ENCODE measurements at places on chromosomes 1 and 21.

DNA sequence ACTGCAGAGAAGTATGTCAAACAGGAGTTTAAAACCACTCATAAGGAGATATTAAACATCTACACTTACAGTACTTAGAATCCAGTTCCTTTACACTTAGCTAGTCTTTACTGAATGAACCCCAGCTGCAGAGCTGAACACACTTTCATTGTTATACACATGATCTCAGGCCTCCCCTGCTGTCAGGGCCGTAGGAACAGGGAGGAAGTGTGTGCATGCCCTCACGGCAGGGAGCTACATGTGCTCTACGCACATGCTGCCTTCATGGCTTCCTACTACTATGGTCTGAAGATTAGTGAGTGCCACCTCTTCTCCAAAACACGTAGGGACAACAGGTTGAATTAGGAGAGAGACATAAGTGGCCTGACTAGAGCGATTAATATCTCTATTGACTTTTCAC, 191.5 kb downstream of the SIPA1L2 start:
- peaks cover 48% of the 10 kb centered on the region for H3K36me3 ChIP-seq
- no peak for DNase-seq
- H3K4me1 ChIP-seq, result peaks cover 19% of the 10 kb centered on the region

GRCh38 chr1:172602706-172603105, 56.2 kb upstream of the FASLG start:
- peaks cover 69% of the 10 kb centered on the region for H3K36me3 ChIP-seq
- DNase-seq, result no peak
- no peak overlapping the region for H3K27ac ChIP-seq

GRCh38 chr1:69533343-69533742, 34.4 kb upstream of the LRRC7 start:
- H3K4me3 ChIP-seq, result no peak overlapping the region
- no peak for DNase-seq
- H3K27me3 ChIP-seq, result no peaks in the 10 kb centered on the region
- H3K36me3 ChIP-seq, result no peaks in the 10 kb centered on the region

- no peak for DNase-seq
- H3K27me3 ChIP-seq, result no peaks in the 10 kb centered on the region
- H3K36me3 ChIP-seq, result no peaks in the 10 kb centered on the region
- no peak overlapping the region for H3K27ac ChIP-seq
- peaks cover 1% of the 10 kb centered on the region for H3K4me1 ChIP-seq
These were observed 203.6 kb upstream of the GRIK3 start for GRCh38 chr1:37237948-37238347.

DNA sequence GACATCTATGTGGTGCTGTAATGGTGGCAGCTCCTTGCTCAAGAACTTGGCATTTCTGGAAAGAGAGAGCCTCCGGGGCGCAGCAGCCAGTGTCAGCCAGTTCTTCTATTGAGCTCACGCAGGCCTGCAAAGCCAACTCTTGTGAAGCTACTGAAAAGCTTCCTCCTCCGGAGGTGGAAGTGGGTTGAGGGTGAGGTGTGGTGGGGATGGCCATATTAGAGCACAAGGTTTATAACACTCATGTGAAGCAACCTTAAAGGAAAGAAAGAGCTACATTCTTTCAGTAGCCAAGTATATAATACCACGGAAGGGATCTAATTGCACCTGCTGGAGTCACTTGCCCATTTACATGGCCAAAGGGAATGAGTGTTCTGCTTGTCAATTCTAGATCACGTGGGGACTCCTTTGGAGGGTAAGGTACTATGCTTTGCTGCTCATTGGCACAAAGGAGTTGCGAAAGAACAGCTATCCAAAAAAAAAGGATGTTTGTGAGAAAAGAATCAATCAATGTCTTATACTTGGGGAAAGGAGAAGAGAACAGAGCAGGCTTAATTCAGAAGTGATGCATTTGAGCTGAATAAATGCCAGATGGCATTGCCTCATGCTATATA, 18.3 kb upstream of the MAP10 start:
- DNase-seq, result no peak
- no peaks in the 10 kb centered on the region for H3K4me1 ChIP-seq
- no peak overlapping the region for H3K27ac ChIP-seq
- no peaks in the 10 kb centered on the region for H3K27me3 ChIP-seq

DNA sequence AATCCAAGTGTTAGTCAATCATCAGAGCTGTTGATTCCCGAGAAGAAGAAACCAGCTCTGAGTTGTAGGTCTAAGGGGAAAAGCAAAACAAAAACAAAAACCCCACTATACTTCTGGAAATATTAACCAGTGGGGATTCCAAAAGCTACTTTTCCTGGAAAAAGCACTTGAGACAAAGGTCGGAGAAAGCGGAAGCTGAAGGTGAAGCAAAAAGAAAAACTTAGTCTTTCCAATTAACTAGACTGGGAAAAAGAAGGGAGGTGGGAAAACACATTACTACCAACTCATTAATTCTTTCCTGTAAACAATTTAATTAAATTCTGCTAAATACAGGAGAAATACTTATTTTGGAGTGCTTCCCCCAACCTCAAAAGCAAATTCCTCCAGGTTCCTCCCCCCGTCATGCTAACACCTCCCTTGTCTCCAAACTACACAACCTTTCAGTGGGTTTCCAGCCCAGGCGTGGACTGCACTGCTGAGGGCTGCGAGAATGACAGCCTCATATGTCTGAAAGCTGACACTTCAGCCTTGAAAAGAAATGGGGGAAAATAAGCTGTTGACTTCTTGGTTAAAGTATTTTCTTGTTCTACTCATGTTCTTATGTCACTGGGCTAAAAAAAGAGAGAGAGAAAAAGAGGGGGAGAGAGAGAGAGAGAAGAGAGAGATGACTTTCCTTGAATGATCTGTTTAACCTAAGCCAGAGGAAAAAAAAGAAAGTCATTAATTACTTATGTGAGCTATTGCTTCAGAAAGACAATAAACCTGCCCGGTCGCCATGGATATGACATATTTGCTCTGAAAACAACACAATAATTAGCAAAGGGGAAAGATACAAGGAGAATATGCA, 5.1 kb downstream of the CASZ1 start:
- no peaks in the 10 kb centered on the region for H3K36me3 ChIP-seq
- peaks cover 25% of the 10 kb centered on the region for H3K4me1 ChIP-seq
- no peak overlapping the region for H3K27ac ChIP-seq
- DNase-seq, result peak; percentile 5
- H3K4me3 ChIP-seq, result no peak overlapping the region

- no peak overlapping the region for H3K4me3 ChIP-seq
- peaks cover 2% of the 10 kb centered on the region for H3K4me1 ChIP-seq
- no peak for DNase-seq
- no peaks in the 10 kb centered on the region for H3K36me3 ChIP-seq
- no peaks in the 10 kb centered on the region for H3K27me3 ChIP-seq
These were observed 199.7 kb upstream of the ADGRL2 start for GRCh38 chr1:81600878-81601622.

GRCh38 chr1:54553602-54554313, 5.7 kb downstream of the ACOT11 start:
- H3K27ac ChIP-seq, result no peak overlapping the region
- DNase-seq, result no peak
- H3K4me1 ChIP-seq, result no peaks in the 10 kb centered on the region
- no peak overlapping the region for H3K4me3 ChIP-seq
- no peaks in the 10 kb centered on the region for H3K36me3 ChIP-seq
- no peaks in the 10 kb centered on the region for H3K27me3 ChIP-seq

DNA sequence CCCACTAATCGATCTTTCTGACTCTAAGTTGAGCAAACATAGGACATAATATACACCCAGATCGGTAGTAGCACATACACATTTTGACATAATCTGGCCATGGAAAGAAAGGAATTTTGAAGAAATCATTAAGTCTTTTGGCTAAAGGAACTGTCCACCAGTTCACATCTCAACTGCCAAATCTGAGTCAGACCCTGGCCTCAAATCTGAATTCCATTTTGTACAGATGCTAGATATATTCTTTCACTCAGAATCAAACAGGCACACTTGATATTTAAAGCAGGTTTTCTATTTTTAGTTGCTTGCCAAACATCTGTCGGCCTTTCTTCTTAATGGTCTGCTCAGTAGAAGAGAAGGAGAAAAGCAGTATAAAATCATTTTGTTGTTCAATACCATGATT, 281.8 kb downstream of the BARHL2 start:
- no peak for DNase-seq
- H3K27ac ChIP-seq, result no peak overlapping the region
- H3K4me3 ChIP-seq, result no peak overlapping the region
- no peaks in the 10 kb centered on the region for H3K36me3 ChIP-seq
- no peaks in the 10 kb centered on the region for H3K27me3 ChIP-seq
- H3K4me1 ChIP-seq, result no peaks in the 10 kb centered on the region

- no peak overlapping the region for H3K27ac ChIP-seq
- no peaks in the 10 kb centered on the region for H3K4me1 ChIP-seq
- H3K27me3 ChIP-seq, result no peaks in the 10 kb centered on the region
- H3K36me3 ChIP-seq, result no peaks in the 10 kb centered on the region
- DNase-seq, result no peak
These were observed 766.6 kb downstream of the ADGRL2 start for GRCh38 chr1:82567348-82567747.

GRCh38 chr1:184641894-184642293, 112.8 kb downstream of the EDEM3 start:
- no peak for DNase-seq
- no peak overlapping the region for H3K27ac ChIP-seq
- no peak overlapping the region for H3K4me3 ChIP-seq
- peaks cover 14% of the 10 kb centered on the region for H3K27me3 ChIP-seq
- no peaks in the 10 kb centered on the region for H3K4me1 ChIP-seq

DNA sequence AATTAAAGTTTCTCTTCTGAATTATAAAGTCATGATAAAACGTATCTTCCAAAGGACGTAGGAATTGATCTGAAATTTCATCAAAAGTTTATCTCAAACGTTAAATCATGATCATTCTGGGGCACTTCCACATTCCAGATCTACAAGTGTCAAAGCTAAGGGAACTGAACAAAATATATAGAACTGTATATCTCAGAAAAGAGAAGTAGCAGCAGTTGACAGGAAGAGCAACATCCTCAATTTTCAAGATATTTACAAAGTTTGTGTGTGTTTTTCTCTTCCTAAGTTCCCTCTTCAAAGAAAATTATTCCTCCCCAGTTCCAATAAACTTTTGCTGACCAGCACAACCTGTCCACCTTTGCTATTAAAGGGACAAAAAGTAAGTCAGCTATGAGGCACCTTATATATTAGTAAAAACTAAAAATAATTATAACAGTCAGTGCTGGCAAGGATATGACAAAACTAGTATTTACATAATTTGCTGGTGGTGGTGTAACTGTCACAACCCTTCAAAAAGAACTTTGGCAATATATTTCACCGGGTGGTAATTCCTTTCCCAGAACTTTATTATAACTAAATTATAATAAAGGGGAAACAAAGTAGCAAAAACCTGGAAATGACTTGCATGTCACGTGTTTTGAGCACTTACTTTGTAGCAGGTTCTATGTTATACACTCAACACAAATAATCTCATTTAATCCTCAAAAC, 38.5 kb upstream of the EYA3 start:
- H3K4me3 ChIP-seq, result no peak overlapping the region
- H3K27me3 ChIP-seq, result no peaks in the 10 kb centered on the region
- DNase-seq, result no peak
- no peaks in the 10 kb centered on the region for H3K36me3 ChIP-seq
- peaks cover 5% of the 10 kb centered on the region for H3K4me1 ChIP-seq

GRCh38 chr1:77170687-77171086, 48.5 kb downstream of the PIGK start:
- H3K27me3 ChIP-seq, result no peaks in the 10 kb centered on the region
- H3K4me3 ChIP-seq, result no peak overlapping the region
- no peak overlapping the region for H3K27ac ChIP-seq

GRCh38 chr1:221903594-221903993, 161.7 kb upstream of the DUSP10 start:
- H3K4me1 ChIP-seq, result no peaks in the 10 kb centered on the region
- H3K4me3 ChIP-seq, result no peak overlapping the region
- DNase-seq, result no peak
- H3K36me3 ChIP-seq, result no peaks in the 10 kb centered on the region

DNA sequence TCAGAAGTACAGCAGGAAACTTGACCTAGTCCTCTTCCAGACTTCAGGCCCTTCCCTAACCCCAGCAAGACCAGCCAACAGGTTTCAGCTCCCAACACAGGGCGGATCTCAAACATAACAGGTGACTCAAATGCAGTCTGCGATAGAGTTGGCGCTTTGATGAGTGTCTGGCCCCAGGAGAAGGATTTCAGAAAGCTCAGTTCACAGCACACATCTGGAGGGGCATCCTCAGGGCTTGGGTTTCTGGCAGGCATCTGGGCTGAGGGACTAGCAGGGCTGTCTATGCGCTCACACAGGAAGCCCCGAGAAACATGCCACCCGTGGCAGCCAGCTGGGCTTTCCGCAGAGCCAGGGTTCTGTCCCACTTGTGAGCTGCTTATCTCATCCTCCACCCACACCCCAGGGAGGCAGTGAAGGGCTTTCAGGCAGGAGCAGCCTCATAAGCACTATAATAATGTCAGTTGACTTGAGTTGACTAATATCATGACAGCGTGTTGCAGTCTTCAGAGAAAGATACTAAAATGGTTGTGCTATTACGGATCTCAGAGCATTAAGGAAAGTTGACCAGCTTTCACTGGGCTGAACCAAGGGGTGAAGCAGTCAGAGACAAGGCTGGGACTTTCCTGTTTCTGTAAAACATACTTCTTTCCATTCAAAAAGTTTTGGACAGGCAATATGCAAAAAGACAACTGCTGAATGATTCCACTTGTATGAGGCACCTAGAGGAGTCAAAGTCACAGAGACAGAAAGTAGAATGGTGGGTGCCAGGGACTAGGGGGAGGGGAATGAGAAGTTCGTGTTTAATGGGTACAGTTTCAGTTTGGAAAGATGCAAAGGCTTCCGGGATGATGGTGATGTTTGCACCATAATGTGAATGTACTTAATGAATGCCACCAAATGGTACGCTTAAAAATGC, 233.0 kb upstream of the IRF2BP2 start:
- H3K4me3 ChIP-seq, result no peak overlapping the region
- no peak overlapping the region for H3K27ac ChIP-seq
- no peaks in the 10 kb centered on the region for H3K36me3 ChIP-seq
- DNase-seq, result no peak
- H3K4me1 ChIP-seq, result peaks cover 7% of the 10 kb centered on the region

GRCh38 chr1:10635085-10635896, 160.5 kb downstream of the PEX14 start:
- H3K27ac ChIP-seq, result no peak overlapping the region
- H3K4me3 ChIP-seq, result no peak overlapping the region
- peaks cover 31% of the 10 kb centered on the region for H3K36me3 ChIP-seq
- peaks cover 40% of the 10 kb centered on the region for H3K4me1 ChIP-seq
- DNase-seq, result no peak

GRCh38 chr1:155320661-155321617, at the start of gene RUSC1:
RUSC1 (plus strand) TSS chr1:155320894; CDS start chr1:155321774, 880 bp downstream.
- H3K4me1 ChIP-seq, result peaks cover 27% of the 10 kb centered on the region
- peak within 1 kb of the TSS; percentile 97 for H3K4me3 ChIP-seq
- no peaks in the 10 kb centered on the region for H3K27me3 ChIP-seq

- H3K27me3 ChIP-seq, result no peaks in the 10 kb centered on the region
- H3K36me3 ChIP-seq, result peaks cover 10% of the 10 kb centered on the region
- H3K27ac ChIP-seq, result no peak overlapping the region
- H3K4me3 ChIP-seq, result no peak overlapping the region
- H3K4me1 ChIP-seq, result no peaks in the 10 kb centered on the region
These were observed 114.7 kb downstream of the PBX1 start for GRCh38 chr1:164673584-164674214.

DNA sequence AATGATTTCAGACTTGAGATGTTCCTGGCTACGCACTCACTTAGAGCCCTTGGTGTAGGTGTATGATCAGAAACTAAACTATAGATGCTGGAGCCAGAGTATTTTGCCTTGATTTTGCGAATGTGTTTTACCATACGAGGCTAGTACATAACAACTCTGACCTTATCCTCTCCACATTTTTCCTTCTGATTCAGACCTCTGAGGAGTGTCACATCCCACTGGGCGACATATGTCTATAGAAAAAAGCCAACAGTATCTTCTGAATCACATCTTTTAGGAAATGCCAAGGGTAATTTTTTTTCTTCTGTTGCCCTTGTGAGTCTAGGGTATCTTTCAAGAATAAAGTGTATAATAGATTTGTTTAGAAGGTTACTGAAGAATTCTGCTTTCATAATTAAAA, 49.6 kb downstream of the AK4 start:
- H3K27me3 ChIP-seq, result no peaks in the 10 kb centered on the region
- H3K36me3 ChIP-seq, result peaks cover 9% of the 10 kb centered on the region
- peaks cover 3% of the 10 kb centered on the region for H3K4me1 ChIP-seq

Data from mesenchymal stem cell (in vitro differentiated cells and primary cell).